ENCODE measurements at places on chromosomes 2 and 18.

DNA sequence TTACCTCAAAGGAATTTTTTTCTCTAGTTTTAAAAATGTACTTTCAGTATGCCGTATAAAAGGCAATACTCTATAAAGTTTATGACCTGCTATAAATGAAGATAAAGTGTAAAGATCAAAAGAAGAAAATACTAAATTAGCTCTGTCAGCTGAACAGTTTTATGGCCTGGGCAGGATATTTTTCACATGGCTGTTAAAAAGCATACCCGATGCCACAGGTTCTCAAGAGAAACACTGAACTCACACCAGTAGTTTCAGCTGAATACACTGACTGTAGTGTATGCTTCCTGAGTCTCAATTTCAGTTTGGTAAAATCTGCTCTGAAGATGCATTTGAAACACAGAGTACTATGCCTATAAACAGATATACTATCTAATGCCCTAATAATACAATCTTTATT, 126.0 kb downstream of the PIGN start:
- H3K27ac ChIP-seq: no peak overlapping the region
- no peak for DNase-seq
- no peaks in the 10 kb centered on the region for H3K4me1 ChIP-seq
- no peaks in the 10 kb centered on the region for H3K27me3 ChIP-seq

DNA sequence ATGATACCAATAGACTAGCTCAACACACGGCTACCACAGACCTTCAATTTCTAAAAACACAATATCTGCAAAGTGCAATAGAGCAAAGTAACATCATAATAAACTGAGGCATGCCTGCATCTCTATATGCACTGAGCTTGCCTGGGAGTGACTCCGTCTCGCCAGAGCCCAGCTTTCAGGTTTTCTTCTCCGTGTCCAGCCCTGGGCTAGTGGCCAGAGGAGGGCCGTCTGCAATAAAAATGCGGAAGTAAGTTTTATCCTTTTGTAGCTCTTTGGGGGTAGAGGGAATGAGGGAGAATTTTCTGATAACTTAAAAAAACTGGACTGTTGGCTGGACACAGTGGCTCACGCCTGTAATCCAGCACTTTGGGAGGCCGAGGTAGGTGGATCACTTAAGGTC, 41.0 kb upstream of the GPR17 start:
- peaks cover 13% of the 10 kb centered on the region for H3K36me3 ChIP-seq
- H3K4me1 ChIP-seq: peaks cover 10% of the 10 kb centered on the region
- no peak overlapping the region for H3K4me3 ChIP-seq
- peaks cover 2% of the 10 kb centered on the region for H3K27me3 ChIP-seq

DNA sequence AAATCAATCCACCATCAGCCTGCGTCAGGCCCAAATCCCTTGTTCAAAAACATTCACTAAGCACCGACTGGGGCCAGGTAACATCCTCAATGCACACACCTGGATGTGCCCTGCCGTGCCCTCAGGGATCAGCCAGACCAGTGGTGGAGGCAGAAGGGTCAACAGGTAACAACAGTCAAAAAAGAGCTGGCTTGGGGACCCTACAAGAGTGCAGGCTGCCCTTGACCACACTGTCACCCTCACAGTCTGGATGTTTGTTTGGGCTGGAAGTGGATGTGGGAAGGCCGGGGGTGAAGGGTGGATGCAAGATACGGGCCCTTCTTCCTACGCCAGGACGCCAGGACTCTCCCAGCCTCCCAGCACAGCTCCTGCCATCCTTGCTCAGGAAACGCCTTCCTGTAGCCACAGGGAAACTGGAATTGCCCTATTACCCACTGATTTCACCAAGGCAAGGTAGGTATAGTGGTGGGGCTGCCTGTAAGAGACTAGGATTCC, 2.7 kb downstream of the BIN1 start:
- no peak overlapping the region for H3K27ac ChIP-seq
- peaks cover 12% of the 10 kb centered on the region for H3K27me3 ChIP-seq
- peaks cover 9% of the 10 kb centered on the region for H3K4me1 ChIP-seq
- no peak for DNase-seq

- no peaks in the 10 kb centered on the region for H3K36me3 ChIP-seq
- peaks cover 13% of the 10 kb centered on the region for H3K4me1 ChIP-seq
- DNase-seq: no peak
- H3K4me3 ChIP-seq: no peak overlapping the region
- no peak overlapping the region for H3K27ac ChIP-seq
- no peaks in the 10 kb centered on the region for H3K27me3 ChIP-seq
These were observed 51.0 kb downstream of the CPO start for GRCh38 chr2:206990360-206990759.

- peaks cover 3% of the 10 kb centered on the region for H3K27me3 ChIP-seq
- no peak overlapping the region for H3K4me3 ChIP-seq
- H3K36me3 ChIP-seq: no peaks in the 10 kb centered on the region
- H3K4me1 ChIP-seq: peaks cover 2% of the 10 kb centered on the region
- DNase-seq: no peak
These were observed 137.7 kb downstream of the IRS1 start for GRCh38 chr2:226661789-226662545.

GRCh38 chr2:199704358-199705238, 146.4 kb downstream of the FTCDNL1 start:
- no peak for DNase-seq
- peaks cover 3% of the 10 kb centered on the region for H3K27me3 ChIP-seq
- H3K4me3 ChIP-seq: no peak overlapping the region
- no peaks in the 10 kb centered on the region for H3K4me1 ChIP-seq
- no peak overlapping the region for H3K27ac ChIP-seq

DNA sequence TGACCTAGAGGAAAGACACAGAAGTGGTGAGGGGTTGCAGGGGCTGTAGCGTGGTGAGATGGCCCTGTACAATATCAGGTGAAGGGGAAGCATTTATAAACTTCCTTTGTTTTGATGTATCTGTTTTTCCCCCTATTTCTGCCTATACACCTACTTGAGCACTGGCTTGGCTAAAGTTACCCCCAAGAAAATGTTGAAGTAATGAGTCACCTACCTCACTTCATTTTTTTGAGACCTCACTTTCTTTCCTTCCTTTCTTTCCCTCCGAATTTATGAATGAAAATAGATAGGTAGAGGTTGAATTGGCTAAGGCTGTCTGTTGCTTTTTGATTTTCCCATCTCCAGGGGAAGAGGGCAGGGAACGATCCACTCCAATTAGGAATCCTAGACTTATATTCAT, 231.1 kb upstream of the EPAS1 start:
- H3K4me3 ChIP-seq: no peak overlapping the region
- no peak for DNase-seq
- H3K36me3 ChIP-seq: no peaks in the 10 kb centered on the region
- H3K4me1 ChIP-seq: peaks cover 7% of the 10 kb centered on the region
- H3K27ac ChIP-seq: no peak overlapping the region

- no peak overlapping the region for H3K27ac ChIP-seq
- DNase-seq: no peak
- peaks cover 11% of the 10 kb centered on the region for H3K27me3 ChIP-seq
- H3K4me3 ChIP-seq: no peak overlapping the region
These were observed 271.9 kb downstream of the LOXHD1 start for GRCh38 chr18:46385124-46385523.

GRCh38 chr2:33184041-33184440, 237.3 kb downstream of the LTBP1 start:
- no peak overlapping the region for H3K27ac ChIP-seq
- no peaks in the 10 kb centered on the region for H3K36me3 ChIP-seq
- H3K4me3 ChIP-seq: no peak overlapping the region

DNA sequence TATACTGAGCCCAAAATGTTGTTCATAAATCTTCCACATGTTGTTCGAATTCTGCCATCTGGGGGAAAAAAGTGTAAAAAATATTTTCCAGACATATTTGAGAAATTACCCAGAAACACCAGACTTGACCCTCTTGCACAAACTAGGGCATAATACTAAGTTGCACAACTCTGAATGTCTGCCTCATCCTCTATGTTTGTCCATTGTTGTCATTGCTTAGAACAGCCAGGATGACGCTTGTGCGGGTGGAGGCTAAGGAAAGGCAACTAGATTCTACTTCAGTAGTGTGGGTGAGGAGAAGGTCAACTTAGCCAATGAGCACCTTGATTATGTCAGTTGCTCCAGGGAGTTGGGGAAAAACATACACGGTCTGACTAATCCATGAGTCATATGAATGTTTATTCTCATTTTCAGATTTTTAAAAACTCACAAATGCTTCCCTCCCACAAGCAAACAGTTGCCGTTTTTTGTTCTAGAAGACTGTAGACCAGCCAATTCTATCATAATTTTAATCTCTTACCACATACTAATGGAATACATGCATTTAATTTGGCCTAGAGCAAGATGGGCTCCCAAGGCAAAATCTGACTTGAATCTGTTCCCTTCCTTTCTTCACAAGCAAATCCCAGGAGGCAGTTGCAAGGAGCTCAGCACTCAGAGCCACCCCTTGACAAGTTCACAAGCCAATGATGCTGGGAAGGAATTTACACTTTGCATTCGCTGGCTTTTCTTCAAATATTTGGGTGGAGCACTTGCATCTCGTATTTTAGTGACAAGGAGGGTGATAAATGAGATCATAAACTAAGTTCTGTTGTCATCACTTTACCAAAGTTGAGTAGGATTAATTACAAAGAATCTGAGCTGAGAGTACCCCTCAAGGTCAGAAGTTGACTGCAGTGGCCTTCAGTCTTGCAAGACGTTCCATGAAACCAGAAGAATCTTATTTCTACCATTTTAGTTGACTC, 163.2 kb upstream of the TWIST2 start:
- H3K27me3 ChIP-seq: peaks cover 13% of the 10 kb centered on the region
- H3K36me3 ChIP-seq: no peaks in the 10 kb centered on the region
- no peak for DNase-seq
- no peak overlapping the region for H3K27ac ChIP-seq

DNA sequence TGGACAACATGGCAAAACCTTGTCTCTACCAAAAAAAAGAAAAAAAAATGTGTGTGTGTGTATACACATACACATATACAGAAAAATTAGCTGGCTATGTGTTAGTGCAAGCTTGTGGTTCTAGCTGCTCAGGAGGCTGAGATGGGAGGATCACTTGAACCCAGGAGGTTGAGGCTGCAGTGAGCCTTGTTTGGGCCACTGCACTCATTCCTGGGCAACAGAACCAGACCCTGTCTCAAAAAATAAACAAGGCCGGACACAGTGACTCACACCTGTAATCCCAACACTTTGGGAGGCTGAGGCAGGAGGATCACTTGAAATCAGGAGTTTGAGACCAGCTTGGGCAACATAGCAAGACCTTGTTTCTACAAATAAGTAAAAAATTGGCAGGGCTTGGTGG, 2.1 kb downstream of the COQ10B start:
- H3K27ac ChIP-seq: peak overlapping the region; percentile 11
- H3K4me3 ChIP-seq: no peak overlapping the region
- peaks cover 29% of the 10 kb centered on the region for H3K4me1 ChIP-seq
- H3K36me3 ChIP-seq: peaks cover 6% of the 10 kb centered on the region
- H3K27me3 ChIP-seq: no peaks in the 10 kb centered on the region
- no peak for DNase-seq

DNA sequence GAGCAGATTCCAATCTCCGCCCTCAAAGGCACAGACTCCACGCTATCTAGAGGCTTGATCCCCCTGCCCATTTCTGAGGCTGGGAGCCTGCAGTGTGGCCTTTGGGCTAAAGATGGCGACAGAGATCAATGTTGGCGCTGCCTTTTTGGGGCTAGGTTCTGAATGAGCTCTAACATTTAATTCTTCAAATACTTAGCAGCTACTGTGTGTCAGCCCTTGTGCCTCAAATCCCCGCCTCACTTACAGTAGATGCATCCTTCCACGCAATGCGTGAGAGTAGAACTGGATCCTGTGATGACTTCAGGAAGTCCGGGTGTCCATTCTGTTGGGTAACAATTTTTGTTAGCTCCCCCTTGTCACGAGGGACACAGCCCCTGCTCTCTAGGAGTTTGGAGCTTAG, 12.4 kb downstream of the IL1F10 start:
- peaks cover 14% of the 10 kb centered on the region for H3K27me3 ChIP-seq
- peaks cover 10% of the 10 kb centered on the region for H3K4me1 ChIP-seq
- H3K36me3 ChIP-seq: no peaks in the 10 kb centered on the region
- H3K27ac ChIP-seq: no peak overlapping the region
- no peak overlapping the region for H3K4me3 ChIP-seq

DNA sequence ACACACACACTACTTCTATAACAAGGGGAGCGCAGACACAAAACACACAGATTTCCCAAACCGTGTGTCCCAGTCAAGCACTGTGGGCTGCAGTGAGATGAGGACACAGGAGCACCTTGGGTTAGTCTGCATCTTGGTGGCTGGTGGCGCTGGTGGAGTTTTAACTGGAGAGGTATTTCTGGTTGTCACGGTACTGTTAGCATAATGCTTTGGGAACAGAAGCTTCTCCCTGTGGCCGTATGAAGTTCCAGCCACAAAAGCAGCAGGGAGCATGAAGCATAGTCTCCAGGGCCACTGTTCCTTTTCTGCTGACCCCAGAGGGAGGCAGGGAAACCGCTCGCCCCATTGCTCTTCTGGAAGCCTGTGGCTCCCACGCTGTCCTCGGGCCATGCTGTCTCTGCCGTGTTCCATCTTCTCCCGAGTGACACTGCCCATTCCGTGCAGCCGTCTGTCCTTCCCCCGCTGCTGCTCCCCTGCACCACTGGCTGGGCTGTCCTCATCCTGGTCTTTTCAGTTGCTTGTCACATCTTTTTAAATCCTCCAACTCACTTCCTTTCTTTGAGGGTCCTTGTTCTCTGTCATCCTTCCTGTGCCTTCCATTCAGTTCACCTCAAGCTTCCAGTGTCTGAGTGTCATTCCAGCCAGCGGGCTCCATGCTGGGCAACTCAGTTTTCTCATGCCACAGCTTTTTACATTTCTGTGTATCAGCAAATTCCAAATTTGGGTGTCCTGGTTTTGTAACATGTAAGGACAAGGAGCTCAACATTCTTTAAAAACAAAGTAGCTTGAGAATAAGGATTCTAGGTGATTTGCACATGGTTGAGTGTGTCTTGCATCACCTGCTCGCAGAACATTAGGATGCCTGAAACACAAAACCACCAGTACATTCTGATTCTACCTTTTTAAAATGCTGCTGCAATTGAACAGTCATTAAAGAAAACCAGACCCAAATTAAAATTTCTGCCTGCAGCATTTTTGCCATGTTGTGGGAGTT, 125.0 kb downstream of the MTCL1 start:
- H3K4me3 ChIP-seq: no peak overlapping the region
- peaks cover 4% of the 10 kb centered on the region for H3K27me3 ChIP-seq
- no peak overlapping the region for H3K27ac ChIP-seq
- DNase-seq: no peak

DNA sequence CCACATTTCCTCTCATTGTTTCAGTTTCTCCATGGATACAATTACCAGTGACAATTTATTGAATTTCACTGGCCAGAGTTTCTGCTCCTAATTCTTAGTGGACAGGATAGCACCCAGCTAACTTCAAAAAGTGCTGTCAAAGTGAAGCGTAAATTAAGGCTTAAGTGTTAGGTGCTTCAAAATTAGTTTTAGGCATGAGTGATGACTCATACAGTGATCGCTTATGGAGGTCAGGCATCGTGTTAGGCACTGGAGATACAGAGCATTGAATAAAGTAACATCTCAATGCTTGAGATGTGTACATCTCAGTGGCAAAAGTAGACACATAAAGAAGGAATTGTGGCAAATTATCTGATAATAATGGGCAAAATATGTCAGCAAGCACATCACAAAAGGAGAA, 40.8 kb downstream of the NOSTRIN start:
- no peak for DNase-seq
- H3K4me3 ChIP-seq: no peak overlapping the region
- H3K36me3 ChIP-seq: no peaks in the 10 kb centered on the region
- H3K27me3 ChIP-seq: no peaks in the 10 kb centered on the region

Data from activated naive CD8-positive, alpha-beta T cell treated with anti-CD3 and anti-CD28 coated beads, Interleukin-2, amount 10 ng/mL, durations not matched to agents 7 days and 5 days (primary cell).